Tibial artery (tissue), 4 donors: ENCODE measurements at places on chromosomes 11 and 22.
A peak's percentile ranks its signal among the peaks of the same experiment; 100 is the strongest.

DNA sequence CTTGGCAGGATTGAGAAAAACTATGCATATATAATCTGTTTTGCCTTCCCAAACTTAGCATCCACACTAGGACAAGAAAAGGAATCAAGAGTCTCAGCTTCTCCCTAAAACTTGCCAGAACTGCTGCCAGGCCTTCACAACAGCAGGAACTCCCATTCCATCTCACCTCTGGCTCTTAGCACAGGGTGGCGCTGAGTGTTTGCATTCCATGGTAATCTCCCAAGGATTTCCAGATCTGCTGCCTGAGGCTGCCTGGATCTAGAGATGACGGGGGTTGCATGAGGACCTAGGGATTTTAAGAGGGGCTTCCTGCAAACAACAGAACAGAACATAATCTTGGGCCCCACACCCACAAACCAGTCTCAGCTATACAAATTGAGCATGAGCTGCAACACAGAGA, 87.1 kb upstream of the OPCML start:
- DNase-seq, result no peak

GRCh38 chr11:94010136-94010535, 11.0 kb upstream of the HEPHL1 start:
- no peak for DNase-seq

DNA sequence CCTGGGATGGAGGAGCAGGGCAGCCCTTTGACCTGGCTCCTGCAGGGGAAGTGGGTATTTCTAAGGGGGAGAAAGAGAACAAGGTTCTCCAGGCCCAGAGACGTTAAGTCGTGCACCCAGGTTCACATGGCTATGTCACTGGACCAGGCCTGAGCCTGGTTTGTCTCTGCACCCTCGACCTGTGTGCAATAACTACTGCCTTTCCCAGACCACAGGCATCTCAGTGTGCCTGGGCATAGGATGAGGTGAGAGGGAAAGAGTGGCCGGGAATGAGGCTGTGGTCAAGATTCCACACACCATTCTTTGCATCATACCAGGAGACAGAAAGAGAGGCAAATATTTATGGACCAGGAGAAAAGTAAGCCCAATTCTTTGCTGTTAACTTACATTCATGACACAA, 66.8 kb downstream of the PRR5L start:
- no peak for DNase-seq

DNA sequence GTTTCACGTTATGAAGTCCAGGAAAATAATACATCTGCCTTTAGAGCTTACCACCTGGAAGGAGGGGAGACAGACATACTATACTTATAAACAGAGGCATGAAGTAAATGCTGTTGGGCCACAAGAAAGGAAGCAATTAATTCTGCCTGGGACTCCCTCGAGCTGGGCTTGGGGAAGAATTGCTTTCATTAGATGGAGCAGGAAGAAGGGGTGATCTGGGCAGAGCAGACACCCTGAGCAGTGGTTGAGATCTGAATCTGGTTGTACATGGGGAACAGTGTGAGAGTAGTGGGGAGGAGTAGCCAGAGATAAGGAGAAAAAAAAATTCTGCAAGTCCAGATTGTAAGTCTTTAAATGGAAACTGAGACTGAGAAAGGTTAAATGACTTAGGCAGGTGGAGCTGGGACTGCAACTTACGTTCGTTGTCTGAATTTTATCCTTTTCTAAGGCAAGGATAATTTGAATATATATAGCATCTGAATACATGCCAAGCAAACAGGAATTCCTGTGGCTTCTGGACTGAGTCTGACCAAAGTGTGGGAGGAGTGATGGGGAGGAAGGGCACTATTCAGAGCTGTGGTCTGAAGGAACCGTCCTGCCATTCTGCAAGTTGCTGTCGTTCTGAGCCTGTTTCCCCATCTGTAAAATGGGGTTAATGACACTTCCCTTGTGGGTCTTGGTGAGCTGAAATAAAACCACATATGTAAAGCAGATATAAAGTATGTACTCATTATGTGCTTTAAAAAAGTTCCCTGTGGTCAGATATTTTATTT, 7.9 kb downstream of the NCAM1 start:
- DNase-seq, result no peak

GRCh38 chr11:95337175-95337957, 106.4 kb upstream of the SESN3 start:
- DNase-seq, result peak; percentile 56

DNA sequence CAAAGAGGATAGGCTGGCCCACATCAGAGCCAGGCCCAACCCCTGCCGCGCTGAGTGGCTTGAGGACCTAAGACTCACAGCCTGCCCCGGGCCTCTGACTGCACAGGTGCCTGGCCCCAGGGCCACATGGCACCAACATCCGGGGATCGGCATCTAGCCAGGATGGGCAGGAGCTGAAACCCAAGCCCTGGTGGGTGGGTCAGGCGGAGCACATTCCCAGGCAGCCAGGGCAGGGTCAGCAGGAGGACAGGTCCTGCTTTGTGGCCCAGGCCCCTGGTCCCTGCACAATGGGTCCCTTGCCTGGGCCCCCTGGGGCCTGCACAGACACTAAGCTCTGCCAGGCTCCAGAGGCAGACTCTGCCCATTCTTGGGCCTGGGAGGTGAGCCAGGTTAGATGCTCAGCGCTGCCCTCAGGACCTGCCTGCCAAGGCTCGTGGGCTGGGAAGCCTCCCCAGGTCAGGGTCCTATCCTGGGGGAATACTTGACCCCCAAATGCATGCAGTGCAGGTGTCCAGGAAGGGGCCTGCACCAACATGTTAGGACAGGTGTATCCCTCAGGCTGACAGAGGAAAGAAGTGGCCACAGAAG, 33.5 kb downstream of the ARVCF start:
- no peak for DNase-seq

DNA sequence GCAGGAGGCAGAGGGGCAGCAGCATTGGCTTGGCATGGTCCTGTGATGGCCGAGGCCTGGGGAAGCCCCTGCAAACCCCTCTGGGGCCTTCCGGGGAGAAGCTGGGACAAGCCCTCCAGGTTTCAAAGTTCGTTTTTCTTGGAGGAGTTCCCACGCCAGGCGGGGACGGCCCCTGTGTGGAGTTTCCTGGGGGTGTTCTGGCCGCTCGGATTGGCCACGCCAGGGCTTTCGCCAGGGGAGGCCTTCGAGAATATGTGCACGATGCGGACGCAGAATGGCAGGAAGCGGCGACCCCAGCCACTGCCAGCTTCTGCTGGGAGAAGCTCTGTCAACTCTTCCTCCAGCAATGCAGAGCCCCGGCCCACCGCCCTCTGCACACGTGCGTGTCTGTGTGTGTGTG, 102.3 kb upstream of the ASPHD2 start:
- DNase-seq, result no peak

DNA sequence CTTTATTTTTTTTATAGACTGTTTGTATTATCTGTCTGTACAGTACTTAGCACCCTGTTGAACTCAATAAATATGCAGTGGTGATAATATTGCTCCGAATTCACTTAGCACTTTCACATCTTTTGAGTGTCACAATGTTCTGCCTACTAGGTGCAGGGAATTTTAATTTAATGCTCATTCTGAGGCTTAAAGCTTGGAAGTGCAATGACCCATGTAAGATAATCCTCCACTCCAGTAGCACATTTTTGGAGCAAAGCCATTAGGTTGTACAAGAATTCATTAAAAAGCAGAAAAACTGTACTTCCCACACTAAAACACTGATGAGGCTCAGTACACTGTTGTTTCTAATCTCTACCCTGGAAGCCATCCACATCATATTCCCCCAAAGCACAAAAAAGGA, 255.3 kb upstream of the MTNR1B start:
- no peak for DNase-seq

- no peak for DNase-seq
Measured at GRCh38 chr11:85970593-85970992, 98.3 kb downstream of the PICALM start.

DNA sequence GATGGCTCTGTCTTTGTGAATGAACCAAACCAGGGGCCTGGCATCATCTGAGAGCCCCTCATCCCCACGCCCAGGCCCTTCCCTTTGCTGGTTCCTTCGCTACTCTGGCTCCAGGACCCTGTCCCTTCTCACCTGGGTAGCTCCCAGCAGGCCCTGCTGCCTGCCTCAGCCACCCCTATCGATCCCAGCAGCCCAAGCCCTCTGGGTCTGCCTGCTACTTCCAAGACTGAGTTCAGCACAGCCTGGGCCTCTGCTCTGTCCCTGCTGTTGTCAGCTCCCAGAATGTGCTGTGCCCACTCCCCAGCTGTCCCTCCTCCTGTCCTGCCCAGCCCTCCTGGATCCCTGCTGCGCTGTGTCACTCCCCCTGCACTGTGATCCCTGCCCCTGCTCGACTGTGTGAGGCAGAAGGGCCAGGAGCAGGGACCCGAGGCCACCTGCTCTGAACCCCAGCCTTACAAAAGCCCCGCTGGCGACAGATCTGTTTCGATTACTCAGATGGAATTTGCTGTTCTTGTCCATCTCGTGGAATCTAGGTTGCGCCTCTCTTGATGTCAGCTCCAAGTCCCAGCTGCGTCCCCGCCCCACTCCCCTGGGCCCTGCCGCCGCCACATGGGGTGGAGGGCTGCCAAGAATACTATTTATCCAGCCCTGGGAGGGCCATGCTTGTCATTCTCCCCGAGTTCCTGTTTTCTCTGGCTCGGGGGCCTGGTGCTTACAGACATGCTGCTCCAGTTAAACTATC, 13.0 kb downstream of the MRPL21 start:
- peak; percentile 97 for DNase-seq

- DNase-seq, result no peak
Measured at GRCh38 chr11:73400293-73400692, 24.1 kb downstream of the RELT start.

DNA sequence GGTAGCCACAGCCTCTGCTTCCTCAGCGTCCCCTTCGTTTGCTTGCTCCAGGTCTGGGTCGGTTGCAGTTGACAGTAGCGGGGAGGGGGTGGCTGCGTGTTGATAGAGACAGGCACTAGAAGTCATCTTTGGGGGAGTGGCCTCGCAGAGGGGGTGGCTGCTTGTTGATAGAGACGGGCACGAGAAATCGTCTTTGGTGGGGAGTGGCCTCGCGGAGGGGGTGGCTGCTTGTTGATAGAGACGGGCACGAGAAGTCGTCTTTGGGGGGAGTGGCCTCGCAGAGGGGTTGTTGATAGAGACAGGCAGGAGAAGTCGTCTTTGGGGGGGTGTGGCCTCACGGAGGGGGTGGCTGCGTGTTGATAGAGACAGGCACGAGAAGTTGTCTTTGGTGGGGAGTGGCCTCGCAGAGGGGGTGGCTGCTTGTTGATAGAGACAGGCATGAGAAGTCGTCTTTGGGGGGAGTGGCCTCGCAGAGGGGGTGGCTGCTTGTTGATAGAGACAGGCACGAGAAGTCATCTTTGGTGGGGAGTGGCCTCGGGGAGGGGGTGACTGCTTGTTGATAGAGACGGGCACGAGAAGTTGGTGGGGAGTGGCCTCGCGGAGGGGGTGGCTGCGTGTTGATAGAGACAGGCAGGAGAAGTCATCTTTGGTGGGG, 328.3 kb downstream of the TBC1D22A start:
- peak; percentile 51 for DNase-seq

GRCh38 chr11:30285416-30286121, 37.3 kb upstream of the ARL14EP start:
- DNase-seq, result no peak

- DNase-seq, result no peak
Measured at GRCh38 chr11:95148406-95148805, 58.8 kb downstream of the ENDOD1 start.
